A549 treated with dexamethasone at 1 μM for 4 hours (cell line): ENCODE measurements at places on chromosomes 7 and 10. TPM values are rescaled to one million over a fixed set of nuclear protein-coding genes. Genes with fewer than 3 reads are reported as not detected.

KCNIP2 gene
- total RNA-seq: 0.54 to 0.87 TPM (median 0.70 TPM) in 5 replicates

ADCYAP1R1 gene
- 0.02 to 0.07 TPM (median 0.06 TPM) in 5 replicates for total RNA-seq

CHRM2 gene
- total RNA-seq: not detected in 5 replicates

NRG3 gene
- not detected in 5 replicates for total RNA-seq

CREB5 gene
- 3.5 to 5.9 TPM (median 4.4 TPM) in 5 replicates for total RNA-seq

STN1 gene
- 21.0 to 24.0 TPM (median 22.0 TPM) in 5 replicates for total RNA-seq

HABP2 gene
- 0.07 to 0.14 TPM (median 0.11 TPM) in 5 replicates for total RNA-seq

RTKN2 gene
- total RNA-seq: 0.69 to 1.0 TPM (median 0.87 TPM) in 5 replicates

PDZD7 gene
- total RNA-seq: 0.35 to 0.94 TPM (median 0.81 TPM) in 5 replicates

POT1 gene
- 12.9 to 19.2 TPM (median 15.3 TPM) in 5 replicates for total RNA-seq

CLCN1 gene
- total RNA-seq: 0.03 to 0.06 TPM (median 0.05 TPM) in 3 of 5 replicates, not detected in the others

GHRHR gene
- total RNA-seq: 0.06 TPM in 1 of 5 replicates, not detected in the others

TRPV6 gene
- not detected in 5 replicates for total RNA-seq

HMX2 gene
- 0.07 to 0.11 TPM (median 0.08 TPM) in 3 of 5 replicates, not detected in the others for total RNA-seq

TDRD1 gene
- not detected in 5 replicates for total RNA-seq
